Left renal pelvis (tissue), 4 donors: ENCODE measurements at places on chromosomes 16 and 17. TPM values are rescaled to one million over a fixed set of nuclear protein-coding genes. Genes with fewer than 3 reads are reported as not detected.

- DNase-seq, result no peak
These were observed 15.5 kb downstream of the AXIN2 start for GRCh38 chr17:65545705-65546523.

DNA sequence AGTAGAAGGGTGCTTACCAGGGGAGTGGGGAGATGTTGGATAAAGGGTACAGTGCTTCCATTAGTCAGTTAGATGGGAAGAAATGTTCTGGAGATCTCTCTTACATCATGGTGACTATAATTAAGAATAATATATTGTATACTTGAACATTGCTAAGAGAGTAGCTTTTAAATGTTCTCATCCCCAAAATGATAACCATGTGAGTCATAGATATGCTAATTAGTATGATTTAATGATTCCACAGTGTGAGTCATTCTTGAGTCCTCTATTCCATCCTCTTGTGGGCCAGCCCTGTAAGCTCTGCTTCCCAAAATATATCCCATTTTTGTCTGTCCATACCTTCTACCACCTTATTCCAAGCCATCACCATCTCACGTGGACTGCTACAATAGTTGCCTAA is 80.6 kb upstream of the CDH11 start:
- DNase-seq, result no peak

FA2H gene
- 0.15 TPM for polyA plus RNA-seq

DNA sequence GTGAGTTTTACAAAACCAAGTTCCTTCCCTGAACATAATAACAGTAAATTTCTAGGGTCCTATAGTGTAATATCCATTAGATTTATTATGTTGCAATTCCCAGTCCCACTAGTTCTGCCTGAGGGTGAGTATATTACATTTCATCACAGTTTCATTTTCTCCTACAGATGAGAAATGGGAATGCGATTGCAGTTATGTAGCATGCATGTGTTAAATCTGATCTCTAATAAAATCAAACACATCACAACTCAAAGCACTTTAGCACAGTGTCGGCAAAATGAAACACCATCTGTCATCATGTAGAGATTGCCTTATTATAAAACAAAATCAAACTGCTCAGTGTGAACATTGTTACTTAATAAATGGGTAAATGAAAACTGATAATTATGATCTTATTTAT is 180.5 kb upstream of the TOX3 start:
- no peak for DNase-seq

HP gene
- polyA plus RNA-seq, result 2.5 TPM

FOXC2 gene
- polyA plus RNA-seq, result 51.3 TPM

ACAP1 gene
- polyA plus RNA-seq, result 11.0 TPM

DNA sequence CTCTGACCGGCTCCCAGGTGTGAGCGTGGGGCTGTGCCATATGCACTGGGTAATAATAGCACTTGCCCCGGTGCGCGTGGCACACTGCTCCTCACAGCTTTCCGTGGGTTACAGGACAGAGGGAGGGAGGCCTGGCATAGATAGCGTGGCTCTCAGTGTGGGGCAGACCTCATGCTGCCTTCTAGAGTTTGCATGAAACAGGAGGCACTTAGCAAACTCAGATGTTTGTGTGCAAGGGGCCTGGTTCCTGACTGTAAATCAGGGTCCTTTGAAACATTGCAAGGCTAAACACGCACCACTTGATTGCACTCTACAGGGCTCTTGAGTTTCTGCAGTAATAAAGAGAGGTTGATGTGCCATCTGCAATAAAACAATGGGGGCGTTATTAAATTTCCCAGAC is 101.7 kb downstream of the RPTOR start:
- DNase-seq, result no peak

GAST gene
- polyA plus RNA-seq, result not detected

- no peak for DNase-seq
These were observed 94.3 kb upstream of the CLEC3A start for GRCh38 chr16:77928096-77928495.

DNA sequence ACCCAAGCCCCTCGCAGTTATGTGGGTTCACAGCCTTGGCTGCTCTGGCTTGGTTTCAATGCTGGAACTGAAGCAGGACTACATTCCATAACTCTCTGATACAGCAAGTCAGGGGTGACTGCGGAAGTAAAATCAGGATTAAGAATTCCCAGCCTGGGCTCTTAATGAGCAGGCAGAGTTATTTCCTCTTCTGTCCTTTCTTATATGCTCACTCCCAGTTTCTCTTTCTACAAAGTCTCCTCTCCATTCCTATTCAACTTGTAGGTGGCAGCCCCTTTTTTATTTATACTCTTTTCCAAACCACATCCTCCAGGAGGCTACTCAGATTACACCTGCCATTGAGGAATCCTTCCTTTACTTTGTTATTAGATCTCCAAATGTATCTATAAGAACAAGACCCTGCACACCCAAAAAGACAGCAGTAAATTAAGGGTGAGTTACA is 40.3 kb downstream of the HOXB1 start:
- DNase-seq, result no peak

DNA sequence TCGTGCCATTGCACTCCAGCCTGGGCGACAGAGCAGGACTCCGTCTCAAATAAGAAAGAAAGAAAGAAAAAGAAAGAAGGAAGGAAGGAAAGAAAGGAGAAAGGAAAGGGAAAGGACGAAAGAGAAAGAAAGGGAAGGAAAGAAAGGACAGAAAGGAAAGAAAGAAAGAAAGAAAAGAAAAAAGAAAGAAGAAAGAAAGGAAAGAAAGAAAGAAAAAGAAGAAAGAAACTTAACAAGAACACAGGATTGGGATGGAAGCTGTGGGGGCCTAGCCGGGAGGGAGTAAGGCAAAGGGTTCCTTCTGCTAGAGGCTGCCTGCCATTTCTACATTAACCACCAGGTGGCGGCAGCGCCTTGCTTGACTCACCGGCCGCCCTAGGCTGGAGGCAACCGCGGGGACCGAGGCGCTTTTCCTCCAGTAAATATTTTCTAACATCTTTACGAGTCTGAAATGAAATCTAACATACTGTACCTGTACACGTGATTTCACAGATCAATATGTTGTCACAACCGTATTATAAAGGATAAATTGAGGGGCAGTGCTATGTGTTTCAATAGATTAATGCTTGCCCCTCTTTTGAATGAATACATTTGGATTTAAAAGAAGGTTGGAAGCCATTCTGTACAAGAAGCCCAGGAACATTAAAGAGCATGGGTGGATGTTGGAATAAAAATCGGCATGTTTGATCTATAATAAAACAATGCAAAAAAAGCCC is 6.1 kb downstream of the GJD3 start:
- no peak for DNase-seq

DNA sequence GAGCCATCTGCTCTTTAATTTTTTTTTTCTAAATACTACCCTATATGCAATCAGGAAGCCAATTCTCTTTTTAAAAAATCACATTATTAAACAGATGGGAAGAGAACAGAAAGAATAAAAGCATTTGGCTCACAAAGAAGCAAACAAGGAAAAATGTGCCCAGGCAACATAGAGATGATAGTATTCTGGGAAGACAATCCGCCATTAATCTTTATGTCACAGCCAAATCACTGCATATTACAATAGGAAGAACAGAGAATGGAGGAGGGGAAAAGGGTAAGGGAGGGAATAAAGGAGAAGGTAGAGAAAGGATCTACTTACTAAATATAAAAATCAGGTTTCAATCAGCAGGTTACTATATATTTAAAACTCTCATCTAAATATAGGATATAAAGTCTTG is 34.3 kb downstream of the STAT5B start:
- no peak for DNase-seq

C16orf82 gene
- not detected for polyA plus RNA-seq

DNA sequence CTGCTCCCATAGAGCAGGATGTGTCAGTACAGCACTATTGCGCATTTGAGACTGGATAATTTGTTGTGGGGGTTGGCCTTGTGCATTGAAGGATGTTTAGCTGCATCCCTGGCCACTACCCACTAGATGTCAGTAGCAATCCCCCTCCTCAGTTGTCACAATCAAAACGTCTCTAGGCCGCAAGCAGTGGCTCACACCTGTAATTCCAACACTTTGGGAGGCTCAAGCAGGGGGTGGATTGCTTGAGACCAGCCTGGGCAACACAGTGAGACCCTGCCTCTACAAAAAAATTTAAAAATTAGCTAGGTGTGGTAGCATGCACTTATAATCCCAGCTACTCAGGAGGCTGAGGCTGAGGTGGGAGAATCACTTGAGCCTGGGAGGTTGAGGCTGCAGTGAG is 48.4 kb downstream of the CENPV start:
- DNase-seq, result no peak

SCO1 gene
- 38.5 TPM for polyA plus RNA-seq

DNA sequence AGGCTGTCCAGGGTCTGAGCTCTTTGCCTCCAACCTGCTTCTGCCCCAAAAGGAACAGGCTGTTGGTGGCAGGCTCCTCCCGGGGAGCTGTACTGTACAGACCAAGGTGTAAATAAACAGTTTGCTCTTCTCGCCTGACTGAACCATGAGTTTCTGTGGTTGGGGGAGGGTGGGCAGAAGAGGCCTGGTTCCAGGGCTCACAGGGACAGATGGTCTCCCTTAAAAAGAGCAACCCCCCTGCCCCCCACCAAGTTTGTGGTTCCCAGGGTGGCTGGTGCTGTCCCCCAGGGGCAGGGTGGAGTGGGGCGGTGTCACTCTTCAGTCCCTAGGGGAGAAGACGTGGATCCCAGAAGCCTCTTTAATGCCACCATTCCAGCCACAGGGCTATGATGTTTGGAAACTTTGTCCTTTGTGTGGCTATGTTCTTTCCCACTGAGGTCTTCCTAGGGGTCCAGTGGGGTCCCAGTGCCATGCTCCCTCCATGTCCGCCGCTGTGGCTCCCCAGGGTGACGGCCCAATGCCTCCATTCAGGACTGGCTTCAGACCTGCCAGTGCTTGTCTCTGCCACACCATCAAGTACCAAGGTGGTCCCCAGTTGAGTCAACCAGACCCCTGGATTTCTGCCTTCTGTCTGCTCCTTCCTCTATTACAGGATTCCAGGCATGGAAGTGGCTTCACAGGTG is 146.7 kb downstream of the RAB11FIP4 start:
- DNase-seq, result no peak

GRCh38 chr17:50257676-50258224 is 16.5 kb upstream of the TMEM92 start:
- no peak for DNase-seq

- DNase-seq, result no peak
These were observed 19.3 kb upstream of the RAI1 start for GRCh38 chr17:17661834-17662385.

WFDC1 gene
- 2.4 TPM for polyA plus RNA-seq

DNA sequence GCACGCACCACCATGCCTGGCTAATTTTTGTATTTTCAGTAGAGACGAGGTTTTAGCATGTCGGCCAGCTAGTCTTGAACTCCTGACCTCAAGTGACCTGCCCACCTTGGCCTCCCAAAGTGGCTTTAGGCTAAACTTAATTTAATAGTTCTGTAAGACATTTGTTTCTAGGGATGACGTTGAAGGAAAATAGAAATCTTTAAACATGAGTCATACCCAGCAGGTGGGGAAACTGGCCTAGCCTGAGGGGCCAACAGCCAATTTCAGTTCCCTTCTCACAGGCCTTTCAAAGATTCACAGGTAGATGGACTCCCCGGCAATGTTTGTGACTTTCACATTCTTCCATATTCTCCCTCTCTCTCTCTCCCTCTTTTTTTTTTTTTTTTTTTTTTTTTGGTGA is 18.1 kb upstream of the ITPRIPL2 start:
- no peak for DNase-seq

- DNase-seq, result no peak
These were observed at the start of gene PTGES3L for GRCh38 chr17:42979511-42980273. TSS of gene PTGES3L (minus strand) at chr17:42980080. CDS start at chr17:42980053, 27 bp downstream.

- no peak for DNase-seq
These were observed 493 bp upstream of the PDE6G start for GRCh38 chr17:81656835-81657234.

CCL4L2 gene
- polyA plus RNA-seq, result 1.1 TPM

DNA sequence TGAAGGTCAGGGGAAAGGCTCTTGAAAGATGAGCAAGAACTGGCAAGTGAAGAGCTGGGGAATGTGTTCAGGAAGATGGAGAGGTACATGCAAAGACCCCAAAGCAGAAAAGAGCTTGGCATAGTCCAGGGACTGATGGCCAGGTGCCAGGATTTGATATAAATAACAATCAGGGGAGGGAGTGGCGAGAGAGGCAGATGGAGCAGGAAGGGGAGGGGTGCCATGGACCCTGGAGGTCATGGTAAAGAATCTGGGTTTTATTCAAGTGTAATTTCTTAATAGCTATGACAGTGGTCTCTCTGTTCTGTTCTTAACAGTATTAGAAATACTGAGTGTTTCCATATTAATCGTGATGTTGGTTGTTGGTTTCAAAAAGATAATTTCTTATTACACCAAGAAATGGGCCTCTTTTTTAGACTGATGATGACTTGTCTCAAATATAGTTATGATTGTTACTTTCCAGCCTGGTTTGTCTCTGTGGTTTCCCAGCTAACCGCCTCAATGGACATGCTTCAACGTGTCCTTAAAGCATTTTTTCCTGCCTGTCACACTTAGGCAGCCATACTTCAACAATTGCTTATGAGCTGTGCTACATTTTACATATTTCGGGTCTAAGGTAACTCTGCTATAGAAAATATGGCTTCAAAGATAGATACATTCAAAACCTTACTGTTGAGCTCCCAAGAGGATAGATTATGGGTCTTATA is 49.4 kb downstream of the MYH10 start:
- DNase-seq, result no peak

CCL5 gene
- 1.8 TPM for polyA plus RNA-seq

- no peak for DNase-seq
These were observed 387.5 kb downstream of the UTP18 start for GRCh38 chr17:51647826-51648225.

GRCh38 chr17:3127451-3127850 is at the start of gene OR1G1:
TSS of gene OR1G1 (minus strand) at chr17:3127551. CDS start at chr17:3127551, 0 bp downstream.
- DNase-seq, result no peak

ERN2 gene
- polyA plus RNA-seq, result 1.1 TPM

GRCh38 chr17:11642655-11643054 is 44.4 kb downstream of the DNAH9 start:
- DNase-seq, result no peak

ABCC12 gene
- 0.21 TPM for polyA plus RNA-seq

DNA sequence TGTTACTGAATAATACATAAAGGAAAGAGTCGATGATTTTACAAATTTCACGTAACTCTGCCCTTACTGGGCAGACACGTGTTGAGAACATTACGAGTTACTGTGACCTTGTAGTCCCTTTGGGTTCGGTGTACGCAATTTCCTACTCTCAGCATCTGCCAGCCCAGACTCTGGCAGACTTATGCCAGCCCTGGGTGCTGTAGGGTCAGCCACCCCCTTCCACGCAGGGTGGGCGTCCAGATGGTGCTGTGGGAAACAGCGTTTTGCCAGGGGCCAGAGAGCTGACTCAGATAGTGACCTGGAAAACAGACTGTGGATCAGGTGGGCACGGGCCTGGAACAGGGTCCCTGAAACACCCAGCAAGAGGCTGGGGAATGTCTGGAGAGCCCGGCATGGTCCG is 148.9 kb downstream of the RPTOR start:
- no peak for DNase-seq
